ENCODE measurements at places on chromosomes 1 and 21.

GRCh38 chr1:56180520-56181190 is 398.7 kb downstream of the PLPP3 start:
- DNase-seq = no peak

GRCh38 chr1:186179231-186179630 is 195.8 kb downstream of the TPR start:
- DNase-seq = no peak

DNA sequence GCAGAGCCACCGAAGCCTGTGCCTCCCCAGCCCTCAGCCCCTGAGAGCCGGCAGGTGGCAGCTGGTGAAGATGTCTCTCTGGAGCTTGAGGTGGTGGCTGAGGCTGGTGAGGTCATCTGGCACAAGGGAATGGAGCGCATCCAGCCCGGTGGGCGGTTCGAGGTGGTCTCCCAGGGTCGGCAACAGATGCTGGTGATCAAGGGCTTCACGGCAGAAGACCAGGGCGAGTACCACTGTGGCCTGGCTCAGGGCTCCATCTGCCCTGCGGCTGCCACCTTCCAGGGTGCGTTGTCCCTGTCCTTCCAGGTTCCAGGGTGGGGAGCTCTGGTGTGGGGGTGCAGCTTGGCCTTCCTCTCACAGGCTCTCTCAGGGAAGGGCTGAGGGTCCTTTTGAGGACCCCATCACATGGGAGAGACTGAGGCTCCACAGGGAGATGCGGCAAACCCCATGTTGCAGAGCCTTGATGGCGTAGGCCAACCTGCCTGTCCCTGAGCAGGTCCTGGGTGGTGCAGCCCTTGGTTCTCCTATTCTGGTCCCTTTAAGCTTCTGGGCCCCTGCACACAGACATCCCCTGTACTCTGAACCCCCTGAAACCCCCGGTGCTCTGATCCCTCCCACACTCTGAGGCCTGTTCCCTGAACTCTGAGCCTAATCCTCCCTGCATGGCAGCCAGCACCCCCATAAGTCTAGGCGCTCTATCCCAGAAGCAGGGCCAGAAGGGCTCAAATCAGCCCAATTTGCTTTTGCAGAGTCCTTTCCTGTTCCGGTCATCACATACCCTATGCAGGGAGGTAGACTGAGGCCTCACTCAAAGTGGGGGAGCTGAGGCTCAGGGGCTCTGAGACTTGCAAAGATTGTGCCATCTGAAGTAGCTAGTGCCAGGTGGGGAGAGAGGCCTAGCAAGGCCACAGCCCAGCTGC is 88.5 kb downstream of the TRIM11 start:
- no peak for DNase-seq

- no peak for DNase-seq
Observed at GRCh38 chr1:151472856-151473731, 13.8 kb upstream of the POGZ start.

GRCh38 chr1:185155600-185156287 is 1.0 kb downstream of the TRMT1L start:
- DNase-seq = no peak
